HT-29 (cell line): ENCODE measurements at places on chromosomes 16 and 17. TPM values are rescaled to one million over a fixed set of nuclear protein-coding genes. Genes with fewer than 3 reads are reported as not detected.
A peak's percentile ranks its signal among the peaks of the same experiment; 100 is the strongest.

DNA sequence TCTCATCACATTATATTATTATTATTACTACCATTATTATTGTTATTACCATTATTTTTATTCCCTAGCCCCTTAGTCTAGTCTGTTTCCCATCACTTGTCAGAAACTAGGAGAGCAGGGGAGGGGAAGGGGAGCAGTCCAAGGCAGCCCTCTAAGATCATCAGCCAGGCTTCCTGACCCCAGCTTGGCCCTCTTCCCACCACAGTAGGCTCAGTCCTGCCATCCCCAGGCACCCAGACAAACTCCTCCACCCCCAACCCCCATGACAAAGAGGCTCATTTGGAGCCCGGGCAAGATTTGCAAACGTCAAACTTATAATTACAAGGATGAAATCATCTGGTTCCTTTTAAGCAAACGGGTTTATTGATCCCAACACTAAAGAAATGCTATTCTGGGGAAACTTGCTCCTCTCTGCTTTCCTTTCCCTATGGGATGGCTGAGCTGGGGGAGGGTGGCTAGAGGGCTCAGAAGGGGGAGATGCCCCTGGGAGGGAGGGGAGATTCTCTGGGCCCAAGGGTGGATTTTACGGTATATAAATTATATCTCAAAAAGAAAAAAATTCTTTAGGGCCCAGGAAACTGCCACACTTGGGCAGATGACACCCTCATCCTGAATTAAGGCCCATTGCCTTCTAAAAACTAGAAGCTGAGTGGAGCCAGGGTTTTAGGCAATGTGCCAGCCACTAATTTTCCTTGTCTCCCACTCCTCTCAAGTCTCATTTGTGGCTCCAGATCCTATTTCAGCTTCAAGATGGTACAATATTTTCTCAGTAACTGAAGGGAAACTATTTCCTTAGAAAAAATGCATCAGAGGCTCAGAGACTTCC lies 4.4 kb upstream of the CBFB start:
- DNase-seq, result no peak

The CACNG5 gene
- total RNA-seq, result not detected in 2 replicates

The SLC5A2 gene
- total RNA-seq, result 0.29 and 0.86 TPM in 2 replicates

GRCh38 chr16:10817963-10818941 lies at the start of gene TVP23A:
TSS of gene TVP23A (minus strand) at chr16:10818794. CDS start at chr16:10818493, 301 bp downstream.
- DNase-seq, result no peak

DNA sequence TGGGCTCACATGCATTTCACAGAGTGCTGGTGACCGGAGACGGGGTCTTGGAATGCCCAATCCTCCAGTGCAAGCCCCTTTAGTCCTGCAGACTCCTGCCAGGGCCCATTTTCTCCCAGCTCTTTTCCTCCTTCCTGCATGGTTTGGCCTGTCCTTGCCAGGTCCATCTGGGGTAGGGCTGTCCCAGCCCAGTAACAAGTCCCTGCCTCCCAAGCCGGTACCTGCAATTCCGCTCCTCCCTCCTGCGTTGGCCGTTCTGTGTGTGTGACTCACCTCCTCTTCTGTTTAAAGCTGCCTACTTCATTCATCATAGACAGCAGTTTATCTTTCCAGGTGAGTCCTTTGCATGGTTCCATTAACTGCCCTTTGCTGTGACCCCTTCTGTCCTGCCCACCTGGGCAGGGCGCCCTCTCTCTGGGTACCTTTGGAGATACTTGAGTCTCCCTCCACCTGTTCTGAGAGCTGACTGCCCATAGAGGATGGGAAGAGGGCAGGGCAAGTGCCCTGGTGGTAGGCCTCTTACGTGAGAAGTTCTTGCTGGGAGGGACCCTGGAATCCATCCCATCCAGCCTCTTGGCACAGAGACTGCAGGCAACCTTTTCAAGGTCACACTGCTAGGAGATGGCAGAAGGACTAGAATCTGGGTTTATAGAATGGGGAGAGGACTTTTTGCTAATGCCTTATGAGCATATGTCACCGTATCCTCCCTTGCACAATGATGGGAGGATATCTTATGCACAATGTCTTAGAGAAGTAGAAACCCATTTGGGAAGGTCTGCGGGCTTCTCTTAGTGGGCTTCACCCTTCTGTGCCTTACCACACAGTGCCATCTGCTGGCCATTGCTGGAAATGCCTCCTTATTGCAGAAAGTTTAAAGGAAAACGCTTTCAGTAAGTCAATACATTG lies 29.7 kb upstream of the LGALS9 start:
- peak; percentile 87 for DNase-seq

DNA sequence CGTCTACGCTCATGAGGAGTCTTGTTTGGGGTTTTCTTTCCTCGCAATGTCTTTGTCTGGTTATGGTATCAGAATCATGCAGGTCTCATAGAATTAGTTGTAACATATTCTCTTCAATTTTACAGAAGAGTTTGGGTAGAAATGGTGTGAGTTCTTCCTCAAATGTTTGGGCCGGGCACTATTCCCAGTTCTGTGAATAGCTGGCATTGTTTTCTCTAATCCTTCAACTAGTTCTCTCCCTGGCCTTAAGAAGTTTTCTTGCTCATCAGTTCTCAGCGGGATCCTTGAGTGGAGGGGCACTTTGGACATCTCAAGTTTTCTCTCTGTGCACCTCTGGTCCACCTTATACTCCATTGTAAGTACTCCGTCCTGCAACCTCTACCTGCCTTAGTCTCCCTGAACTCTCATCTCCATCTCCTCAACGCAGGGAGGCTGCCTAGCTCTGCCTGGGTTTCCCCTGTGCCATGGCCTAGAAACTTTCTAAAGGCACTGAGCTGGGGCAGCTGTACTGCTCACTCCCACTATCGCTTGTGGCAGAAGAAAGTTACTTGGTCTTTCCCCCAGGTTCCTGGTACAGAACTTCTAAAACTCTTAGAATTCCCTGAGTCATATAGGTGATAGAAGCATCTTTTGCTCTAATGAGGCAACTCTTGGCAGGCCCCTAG lies 16.9 kb downstream of the NSMCE1 start:
- DNase-seq, result no peak

DNA sequence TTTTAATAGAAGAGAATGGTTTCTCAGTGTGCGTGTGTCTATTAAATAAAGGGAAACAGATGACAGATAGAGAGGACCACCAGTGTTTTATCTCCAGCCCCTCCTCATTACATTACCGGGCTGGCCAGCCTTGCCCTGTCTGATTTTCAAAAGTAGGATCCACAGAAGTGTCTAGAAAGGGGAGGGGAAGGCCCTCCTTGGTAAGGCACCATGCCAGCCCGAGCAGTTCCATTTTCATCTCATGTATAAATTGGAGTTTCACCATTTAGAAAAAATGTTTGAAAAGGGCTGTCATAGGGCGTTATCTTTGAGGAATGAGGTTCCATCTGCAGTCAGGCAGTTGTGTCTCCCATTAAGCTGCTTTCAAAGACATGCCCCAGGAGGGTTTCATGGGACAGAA lies 96.7 kb downstream of the SOCS1 start:
- no peak for DNase-seq

GRCh38 chr17:17018612-17019429 lies 23.4 kb upstream of the MPRIP start:
- peak; percentile 79 for DNase-seq

DNA sequence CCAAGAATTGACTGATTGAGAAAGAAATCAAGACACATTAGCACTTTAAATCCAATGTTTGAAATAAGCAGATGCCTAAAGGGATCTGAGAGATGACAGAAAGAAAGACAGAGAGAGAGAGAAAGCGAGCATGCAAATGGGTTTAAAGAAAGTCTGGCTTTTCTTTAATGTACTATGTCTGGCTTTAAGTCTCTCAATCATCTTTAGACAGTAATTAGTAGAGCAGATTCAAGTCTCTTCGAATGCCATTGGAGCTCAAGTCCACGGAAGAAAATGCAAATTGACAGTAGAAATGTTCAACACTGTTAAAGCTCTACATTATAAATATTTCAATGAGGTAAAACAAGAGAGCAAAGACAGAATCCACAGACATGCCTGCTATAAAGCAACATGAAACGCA lies 1480.2 kb upstream of the CDH8 start:
- no peak for DNase-seq

The ASB16 gene
- 0.03 TPM in 1 of 2 replicates, not detected in the other for total RNA-seq

- no peak for DNase-seq
These were observed 22.8 kb downstream of the ZNF423 start for GRCh38 chr16:49833085-49833484.

The NACA2 gene
- not detected in 2 replicates for total RNA-seq

The OSBPL7 gene
- 18.7 and 21.6 TPM in 2 replicates for total RNA-seq

GRCh38 chr16:2339521-2340484 lies 725 bp downstream of the ABCA3 start:
- no peak for DNase-seq

- DNase-seq, result no peak
These were observed 160.0 kb downstream of the MRM1 start for GRCh38 chr17:36761203-36761950.

- peak; percentile 92 for DNase-seq
These were observed 14.4 kb downstream of the SDR42E1 start for GRCh38 chr16:81996664-81997509.

DNA sequence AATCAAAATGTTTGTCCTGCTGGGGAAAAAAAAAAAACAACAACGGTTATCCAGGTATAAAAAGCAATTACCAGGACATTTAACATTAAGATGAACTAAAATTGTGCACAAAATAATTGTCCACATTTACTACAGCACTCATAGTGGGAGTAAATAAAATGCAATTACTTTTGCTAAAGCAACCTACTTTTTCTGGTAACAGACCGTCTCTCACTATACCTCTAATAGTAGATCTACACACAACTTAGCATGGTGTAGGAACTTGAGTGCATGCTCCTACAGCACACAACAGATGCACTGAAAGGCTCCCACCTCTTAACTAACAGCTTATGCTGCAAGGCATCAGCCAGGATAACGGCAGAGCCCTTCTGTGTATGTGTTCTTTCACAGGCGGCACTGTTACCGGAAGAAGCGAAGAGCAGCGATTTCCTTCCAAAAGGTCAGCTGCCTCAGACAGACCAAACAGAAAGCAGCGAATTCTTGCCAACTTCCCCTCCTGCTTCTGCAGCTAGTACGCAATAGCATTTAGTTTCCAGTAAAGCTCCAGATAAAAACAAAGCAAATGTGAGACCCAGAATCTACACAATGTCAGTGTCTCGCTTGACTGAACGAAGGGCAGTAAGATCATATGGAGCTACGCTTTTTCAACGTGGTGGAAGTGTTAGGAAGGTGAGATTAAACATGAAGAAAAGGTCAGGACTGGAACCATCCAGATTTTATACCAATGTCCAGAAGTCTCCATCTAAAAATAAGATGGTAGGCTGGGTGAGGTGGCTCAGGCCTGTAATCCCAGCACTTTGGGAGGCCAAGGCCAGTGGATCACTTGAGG lies 27.6 kb downstream of the STAT5B start:
- DNase-seq, result no peak

- DNase-seq, result no peak
These were observed 141.4 kb downstream of the XYLT1 start for GRCh38 chr16:17329391-17329790.

DNA sequence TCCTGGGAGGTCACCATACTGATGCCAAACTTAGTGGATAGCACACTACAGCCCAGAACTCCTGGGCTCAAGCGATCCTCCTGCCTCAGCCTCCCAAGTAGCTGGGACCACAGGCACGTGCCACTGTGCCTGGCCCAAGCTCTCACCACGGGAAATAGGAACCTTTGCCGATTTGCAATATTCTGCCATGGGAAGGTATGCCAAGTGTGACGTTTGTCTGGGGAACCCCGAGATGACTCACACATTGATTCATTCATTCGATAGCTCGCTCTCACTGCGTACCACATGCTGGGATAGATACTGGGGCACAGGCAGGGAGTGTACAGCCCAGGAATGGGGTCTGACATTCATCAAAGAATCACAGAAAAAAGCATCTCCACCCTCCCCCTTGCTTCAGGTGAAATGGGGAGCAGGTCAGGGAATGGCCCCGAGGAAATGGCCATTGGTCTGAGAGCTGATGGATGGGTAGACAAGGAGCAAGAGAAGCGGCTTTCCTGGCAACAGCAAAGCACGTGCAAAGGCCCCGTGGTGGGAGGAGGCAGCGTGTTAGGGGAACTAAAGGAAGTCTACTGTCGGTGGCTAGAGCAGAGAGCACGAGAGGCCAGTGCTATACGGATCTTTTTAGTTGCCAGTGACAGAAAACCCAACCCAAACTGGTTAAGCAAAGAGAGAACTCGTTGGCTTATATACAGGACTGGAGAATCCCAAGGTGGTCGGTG lies 44.1 kb downstream of the DNAH17 start:
- DNase-seq, result no peak

GRCh38 chr16:87628940-87629339 lies 26.6 kb downstream of the JPH3 start:
- DNase-seq, result no peak

DNA sequence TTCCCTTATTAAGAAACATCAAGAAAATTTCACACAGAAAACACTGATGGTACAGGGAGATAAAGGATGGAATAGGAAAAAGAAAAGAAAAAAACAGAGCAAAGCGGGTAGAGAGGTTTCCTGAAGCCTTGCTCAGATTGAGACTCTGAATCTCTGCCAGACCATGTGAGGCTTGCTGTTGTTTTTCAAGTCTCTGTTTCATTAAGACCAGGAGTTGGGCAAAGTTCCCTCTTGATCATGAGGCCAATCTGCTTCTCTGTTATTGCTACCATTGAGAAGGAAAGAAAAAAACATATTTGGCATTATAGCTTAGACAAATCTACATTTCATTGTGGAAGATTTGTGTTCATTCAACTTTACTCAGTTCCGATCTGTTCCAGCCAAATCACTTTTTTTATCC lies 201.6 kb upstream of the SOX9 start:
- no peak for DNase-seq

The RPAIN gene
- total RNA-seq, result 38.2 and 38.5 TPM in 2 replicates
